NCI-H524 treated with DMSO at 0.1 percent for 48 hours (cell line): ENCODE measurements at places on chromosomes 2 and 18.

GRCh38 chr2:40184551-40184950 is 267.3 kb downstream of the SLC8A1 start:
- DNase-seq = no peak

DNA sequence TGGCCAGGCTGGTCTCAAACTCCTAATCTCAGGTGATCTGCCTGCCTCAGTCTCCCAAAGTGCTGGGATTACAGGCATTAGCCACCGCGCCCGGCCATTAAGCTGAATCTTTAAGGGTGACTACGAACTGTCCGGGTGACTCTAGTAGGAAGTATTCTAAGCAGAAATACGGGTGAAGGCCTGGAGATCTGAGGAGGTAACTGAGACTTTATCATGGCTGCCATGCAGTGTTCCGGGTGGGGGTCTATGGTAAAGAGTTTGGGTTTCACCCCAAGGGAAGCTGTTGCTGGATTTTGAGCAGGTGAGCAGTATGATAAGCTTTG is 20.1 kb upstream of the ROCK2 start:
- no peak for DNase-seq

DNA sequence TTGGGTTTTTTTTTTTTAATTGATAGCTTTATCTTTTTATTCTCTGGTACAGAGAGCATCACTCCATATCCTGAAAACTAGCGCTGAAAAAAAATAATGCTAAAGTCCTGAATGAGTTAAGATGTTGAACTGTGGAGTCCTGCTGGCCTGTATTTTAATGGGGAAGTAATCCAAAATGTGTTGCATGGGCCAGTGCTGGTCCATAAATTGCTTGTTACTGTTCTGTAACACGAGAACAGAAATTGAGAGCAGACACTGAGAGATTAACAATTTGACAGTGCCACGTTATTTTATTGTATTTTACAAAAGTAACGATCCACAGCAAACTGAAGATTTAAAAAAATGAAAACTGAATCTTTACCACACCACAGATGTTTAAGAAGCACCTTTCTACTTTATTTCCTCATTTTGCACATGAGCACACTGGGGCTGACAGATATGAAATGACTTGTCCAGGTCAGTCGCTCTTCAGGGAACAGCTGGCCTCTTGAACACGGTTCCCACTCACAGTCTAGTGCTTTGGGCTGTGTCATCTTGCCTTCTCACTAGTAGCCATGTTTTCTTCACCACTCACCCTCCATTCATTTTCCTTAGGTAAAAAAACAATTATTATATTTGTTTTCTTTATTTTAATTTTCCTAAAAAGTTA is 35.3 kb downstream of the ZCCHC2 start:
- DNase-seq = peak; percentile 5

- DNase-seq = no peak
These were observed 12.4 kb upstream of the UPP2 start for GRCh38 chr2:158089322-158089721.

DNA sequence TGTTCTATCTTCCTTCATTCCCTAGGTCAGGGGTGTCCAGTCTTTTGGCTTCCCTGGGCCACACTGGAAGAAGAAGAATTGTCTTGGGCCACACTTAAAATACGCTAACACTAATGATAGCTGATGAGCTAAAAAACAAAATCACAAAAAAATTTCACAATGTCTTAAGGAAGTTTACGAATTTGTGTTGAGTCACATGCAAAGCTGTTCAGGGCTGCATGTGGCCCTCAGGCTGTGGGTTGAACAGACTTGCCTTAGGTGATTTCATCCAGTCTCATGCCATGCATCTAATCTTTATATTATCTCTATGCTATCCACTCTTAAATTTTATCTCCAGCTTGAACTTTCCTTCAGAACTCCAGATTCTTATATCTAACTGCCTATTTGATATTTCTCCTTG is 80.1 kb downstream of the CCDC85A start:
- DNase-seq = no peak

DNA sequence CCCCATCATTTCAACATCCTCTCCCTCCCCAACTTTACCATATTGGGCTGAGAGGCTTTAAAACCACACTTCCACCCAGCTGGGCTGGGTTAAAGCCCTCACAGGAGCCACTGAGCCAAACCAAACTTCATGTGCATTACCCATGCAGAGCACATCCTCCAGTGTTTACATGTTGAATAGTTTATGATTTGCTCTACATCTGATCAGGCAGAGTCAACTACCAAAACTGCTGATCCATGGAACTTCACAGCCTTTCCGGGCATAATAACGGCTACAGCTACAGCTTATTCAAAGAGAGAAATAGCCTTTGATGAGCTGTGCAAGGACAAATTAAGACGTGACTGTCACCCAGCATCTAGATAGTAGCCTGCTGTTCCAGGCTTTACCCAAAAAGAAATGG is 39.0 kb downstream of the MAIP1 start:
- DNase-seq = no peak

DNA sequence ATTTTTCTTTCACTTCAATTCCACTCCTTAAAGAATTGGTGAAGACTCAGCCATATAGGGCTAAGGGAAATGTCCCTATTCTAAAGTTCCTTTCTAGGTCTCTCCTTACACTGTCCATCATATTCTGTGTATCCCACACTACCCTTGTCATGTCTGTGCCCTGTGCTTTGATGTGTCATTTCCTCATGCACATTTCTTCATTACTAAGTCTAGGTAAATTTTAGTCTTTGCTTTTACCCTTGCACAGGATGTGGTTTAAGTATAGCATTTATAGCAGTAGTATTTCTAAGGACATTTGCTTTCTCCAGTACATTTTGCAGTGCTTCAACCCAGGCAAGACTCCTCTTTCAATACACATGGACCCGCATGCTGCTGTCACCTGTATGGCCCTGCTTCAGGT is 221.5 kb upstream of the ACVR2A start:
- no peak for DNase-seq

DNA sequence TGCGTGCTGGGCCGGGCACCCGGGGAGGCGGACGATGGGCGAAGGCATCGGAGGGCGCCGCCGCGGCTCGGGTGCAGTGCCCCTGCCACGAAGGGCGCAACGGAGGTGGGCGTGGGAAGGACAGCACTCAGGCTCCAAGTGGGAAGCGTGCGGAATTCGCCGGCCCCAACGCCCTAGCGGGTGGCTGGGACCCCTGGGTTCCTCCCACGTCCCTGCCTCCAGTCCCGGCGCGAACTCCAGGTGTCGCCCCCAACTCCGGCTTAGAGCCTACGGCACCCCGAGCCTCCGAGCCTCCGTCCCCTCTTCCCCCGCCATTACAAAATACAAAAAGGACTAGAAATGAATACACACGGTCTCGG is 1.3 kb downstream of the CYP27C1 start:
- no peak for DNase-seq

GRCh38 chr2:110865188-110865587 is 132.8 kb downstream of the ACOXL start:
- DNase-seq = no peak

- DNase-seq = no peak
These were observed 144.0 kb downstream of the ZRANB3 start for GRCh38 chr2:135386993-135387392.

GRCh38 chr2:238294393-238295143 is 6.2 kb upstream of the PER2 start:
- DNase-seq = no peak

- no peak for DNase-seq
These were observed 38.2 kb downstream of the SLC4A10 start for GRCh38 chr2:161662373-161662772.
